NCI-H187 (cell line): ENCODE measurements at places on chromosomes 5 and 9.

GRCh38 chr5:103498800-103499551 lies 63.6 kb downstream of the NUDT12 start:
- no peak for DNase-seq

DNA sequence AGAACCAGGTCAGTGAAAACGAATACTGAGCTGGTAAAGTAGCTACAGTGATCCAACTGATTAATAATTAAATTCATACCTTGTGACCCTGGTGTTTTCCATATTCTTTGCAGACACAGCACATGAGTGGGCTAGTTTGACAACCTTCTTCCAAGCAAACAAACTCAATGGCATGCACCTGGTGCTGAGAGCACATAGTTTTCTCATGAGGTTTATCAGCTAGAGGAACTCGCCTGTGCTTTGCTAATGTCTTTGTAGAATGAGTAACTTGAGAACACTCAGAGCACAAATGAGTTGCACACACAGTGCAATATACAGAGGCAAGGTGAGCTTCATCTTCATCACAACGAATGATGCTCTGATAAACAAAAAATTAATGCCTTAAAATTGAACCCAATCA lies 12.6 kb downstream of the TRIM23 start:
- DNase-seq: peak; percentile 68

DNA sequence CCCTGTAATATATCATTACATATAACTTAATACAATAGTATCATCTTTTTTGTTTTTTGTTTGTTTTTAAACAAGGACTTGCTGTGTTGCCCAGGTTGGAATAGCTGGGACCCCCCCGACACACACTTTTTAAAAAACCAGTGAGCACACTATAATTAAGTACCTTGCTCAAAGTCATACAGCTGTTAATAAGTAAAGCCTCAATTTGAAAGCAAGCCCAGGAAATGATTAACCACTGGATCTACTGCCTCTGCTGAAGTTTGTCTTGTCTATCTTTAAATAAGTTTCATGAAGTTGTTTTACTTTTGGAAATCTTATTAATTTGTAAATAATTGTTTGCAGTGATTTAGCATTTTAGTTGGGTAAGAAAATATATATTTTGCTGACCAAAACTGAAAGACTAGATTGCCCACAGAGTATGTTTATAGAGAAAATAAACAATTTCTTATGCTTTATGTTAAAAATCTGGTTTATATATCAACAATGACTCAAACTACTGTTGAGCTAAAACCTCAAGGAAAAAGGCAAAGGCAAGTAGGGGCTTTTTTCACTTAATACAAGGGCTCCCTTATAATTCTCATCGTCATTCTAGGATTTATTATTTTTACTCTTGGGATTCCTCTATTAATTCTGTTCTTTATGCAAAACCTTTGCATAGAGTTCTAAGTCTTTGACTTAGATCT lies 5.8 kb upstream of the CARNMT1 start:
- DNase-seq: no peak

- no peak for DNase-seq
Measured at GRCh38 chr5:91018712-91019371, 364.3 kb downstream of the ARRDC3 start.

GRCh38 chr5:137758715-137759306 lies 4.6 kb upstream of the HNRNPA0 start:
- no peak for DNase-seq

- DNase-seq: no peak
Measured at GRCh38 chr5:167575330-167575729, 716.1 kb upstream of the WWC1 start.

DNA sequence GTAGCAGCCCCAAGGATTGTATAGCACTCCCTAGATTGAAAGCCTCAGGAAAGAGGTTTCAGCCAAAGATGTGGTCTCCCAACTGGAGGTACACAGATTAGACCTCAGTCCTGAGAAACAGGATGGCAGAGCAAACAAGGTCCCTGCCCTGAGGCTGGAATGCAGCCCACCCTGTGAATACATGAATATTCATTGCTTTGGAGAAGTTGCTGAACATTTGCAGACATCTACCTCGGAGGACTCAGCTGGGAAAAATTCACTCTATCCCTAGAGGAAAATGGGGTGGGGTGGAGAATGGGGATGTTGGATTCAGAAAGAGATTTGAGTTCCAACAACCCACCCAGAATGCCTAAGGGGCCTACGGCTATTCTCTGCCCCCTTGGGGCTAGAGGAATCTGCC lies 129.4 kb downstream of the SLIT3 start:
- DNase-seq: no peak

DNA sequence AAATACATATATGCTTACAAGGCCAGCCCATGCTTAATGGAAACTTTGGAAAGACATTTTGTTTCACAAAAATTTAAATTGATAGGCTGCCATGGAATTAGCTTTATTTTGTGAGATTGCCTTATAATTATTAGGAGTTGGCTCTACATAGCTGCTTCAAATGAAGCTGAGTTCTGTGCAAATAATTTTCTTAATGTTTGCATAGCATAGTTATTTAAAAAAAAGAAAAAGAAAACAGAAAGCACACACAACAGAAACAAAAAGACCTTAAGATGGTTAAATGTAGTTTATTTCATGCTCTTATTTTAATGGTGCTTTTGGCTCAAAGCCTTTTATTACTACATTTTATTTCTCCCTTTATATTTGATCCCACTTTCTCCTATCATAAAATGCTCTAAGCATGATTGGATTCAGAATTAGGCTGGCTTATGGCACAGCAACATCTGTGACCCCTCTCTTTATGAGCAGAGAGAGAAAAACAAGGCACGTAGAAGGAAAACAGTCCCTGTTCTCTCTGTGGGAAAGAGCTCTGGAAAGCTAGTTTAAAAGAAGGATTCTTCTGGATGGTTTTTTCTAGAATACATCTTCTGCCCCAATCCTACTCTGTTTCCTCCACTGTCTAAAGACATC lies 530.5 kb downstream of the NTRK2 start:
- no peak for DNase-seq

- no peak for DNase-seq
Measured at GRCh38 chr5:77957-78804, 13.8 kb upstream of the PLEKHG4B start.

DNA sequence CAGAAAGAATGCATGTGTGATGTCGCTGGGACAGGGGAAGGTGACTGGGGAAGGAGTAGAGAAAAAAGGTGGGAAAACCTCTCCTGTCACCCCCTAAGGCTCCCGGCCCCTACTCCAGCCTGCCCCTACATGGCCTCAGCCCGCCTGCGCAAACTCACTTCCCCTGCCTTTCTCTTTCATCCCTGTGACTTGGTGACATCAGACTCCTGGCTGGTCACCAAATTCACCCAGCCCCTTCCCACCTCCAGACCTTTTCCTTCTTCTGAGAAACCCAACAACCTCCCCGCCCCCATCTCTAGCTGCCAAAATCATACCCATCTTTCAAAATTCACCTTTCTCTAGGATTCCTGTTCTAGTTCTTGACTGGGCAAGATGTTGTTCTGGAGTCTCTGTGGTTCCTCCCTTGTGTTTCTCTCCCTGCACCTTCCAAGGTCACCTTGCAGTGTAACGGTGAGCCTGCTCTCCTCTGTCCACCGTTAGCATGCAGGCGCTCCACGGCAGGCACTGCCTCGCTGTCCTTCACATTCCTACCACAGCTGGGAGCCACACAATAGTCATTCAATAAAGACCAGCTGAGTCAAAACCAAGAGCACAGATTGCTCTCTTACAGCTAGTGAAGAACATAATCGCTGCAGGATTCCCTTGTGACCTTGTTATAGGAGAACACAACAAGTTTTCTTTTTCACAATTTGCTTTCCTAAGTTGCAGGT lies 134.5 kb downstream of the FANCC start:
- no peak for DNase-seq

DNA sequence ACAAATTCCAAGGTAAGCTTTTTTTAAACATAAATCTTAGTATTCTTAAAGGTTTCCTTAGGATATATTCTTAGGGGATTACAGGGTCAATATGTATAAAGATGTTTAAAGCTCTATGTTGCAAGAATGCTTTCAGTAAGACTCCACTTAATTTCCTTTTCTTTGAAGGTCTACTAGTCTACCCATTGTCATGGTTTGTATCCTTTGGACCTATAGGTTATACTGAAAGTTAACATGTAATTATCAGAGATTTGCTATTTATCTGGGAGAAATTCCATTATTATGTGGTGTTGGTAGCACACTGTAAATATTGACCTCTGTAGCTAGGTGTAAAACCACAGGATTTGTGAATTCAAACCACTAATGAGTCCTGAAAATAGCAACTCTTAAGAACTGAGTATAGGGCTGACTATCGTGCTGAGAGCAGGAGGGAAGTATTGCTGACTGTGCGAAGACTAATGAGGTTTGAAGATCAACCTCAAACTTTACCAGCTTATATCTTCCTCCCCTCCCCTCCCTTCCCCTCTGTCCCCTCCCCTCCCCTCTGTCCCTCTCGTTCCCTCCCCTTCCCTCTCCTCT lies 85.6 kb downstream of the GADD45G start:
- no peak for DNase-seq

GRCh38 chr9:100555471-100555870 lies 22.4 kb upstream of the CAVIN4 start:
- no peak for DNase-seq

DNA sequence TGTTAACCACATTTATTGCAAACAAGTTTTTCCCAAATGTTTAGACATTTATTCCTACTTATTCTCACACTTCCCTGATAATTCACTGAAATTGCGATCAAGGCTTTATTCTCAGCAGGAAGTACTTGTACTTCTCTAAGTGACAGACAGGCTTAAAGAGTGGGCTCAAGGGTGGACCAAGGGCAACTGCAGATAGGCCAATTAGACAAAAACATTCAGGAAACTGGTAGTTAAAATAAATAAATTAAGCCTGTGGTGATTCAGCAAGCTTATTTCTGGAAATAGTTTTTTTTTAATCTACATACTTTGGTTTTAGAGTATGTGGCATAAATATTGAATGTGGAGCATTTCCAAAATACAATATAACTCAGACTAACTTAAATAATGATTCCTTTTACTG lies 136.1 kb downstream of the UGCG start:
- no peak for DNase-seq

DNA sequence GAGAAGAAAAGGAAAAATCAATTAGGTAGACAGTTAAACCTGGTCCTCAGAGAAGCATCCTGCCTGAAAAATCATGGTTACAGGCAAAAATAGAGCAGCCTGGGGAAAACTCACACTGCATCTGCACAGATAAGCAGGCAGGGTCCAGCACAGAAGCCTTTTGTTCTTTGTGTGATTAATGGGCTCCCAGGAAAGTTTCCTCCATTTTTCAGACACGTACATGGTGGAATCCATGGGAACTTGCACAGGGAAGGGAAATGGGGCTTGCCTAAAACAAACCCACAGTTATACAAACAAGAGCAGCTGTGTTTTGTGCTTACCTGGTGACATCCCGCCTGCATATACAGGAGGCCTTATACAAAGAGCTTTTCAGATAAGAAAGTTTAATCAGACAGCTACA lies 243.9 kb upstream of the ATP10B start:
- DNase-seq: no peak

DNA sequence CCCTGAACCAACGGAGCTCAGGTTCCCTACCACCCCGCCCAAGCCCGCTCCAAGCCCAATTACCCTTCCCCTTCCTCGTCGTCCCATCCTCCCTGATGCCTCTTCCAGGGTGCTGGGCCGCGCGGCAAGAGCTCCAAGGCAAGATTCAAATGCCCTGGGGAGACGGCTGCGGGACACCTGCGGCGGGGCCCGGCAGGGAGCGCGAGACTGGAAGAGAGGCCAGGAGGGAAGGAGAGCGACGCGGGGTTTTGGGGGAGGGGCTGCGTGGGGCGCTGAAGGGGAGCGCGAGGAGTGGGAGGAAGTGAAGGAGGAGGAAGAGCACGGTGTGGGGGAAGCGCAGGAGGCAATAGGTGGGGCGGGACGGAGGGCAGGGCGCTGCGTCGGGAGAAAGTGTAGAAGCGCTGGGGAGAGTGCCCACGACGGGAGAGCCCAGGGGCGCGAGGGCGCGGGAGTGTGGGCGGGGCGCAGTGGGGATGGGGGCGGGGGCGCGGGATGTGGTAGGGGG lies 975 bp upstream of the NXNL2 start:
- DNase-seq: no peak

GRCh38 chr5:138649316-138649720 lies 74.1 kb upstream of the HSPA9 start:
- no peak for DNase-seq

- DNase-seq: no peak
Measured at GRCh38 chr5:139593716-139594319, 32.7 kb downstream of the UBE2D2 start.

DNA sequence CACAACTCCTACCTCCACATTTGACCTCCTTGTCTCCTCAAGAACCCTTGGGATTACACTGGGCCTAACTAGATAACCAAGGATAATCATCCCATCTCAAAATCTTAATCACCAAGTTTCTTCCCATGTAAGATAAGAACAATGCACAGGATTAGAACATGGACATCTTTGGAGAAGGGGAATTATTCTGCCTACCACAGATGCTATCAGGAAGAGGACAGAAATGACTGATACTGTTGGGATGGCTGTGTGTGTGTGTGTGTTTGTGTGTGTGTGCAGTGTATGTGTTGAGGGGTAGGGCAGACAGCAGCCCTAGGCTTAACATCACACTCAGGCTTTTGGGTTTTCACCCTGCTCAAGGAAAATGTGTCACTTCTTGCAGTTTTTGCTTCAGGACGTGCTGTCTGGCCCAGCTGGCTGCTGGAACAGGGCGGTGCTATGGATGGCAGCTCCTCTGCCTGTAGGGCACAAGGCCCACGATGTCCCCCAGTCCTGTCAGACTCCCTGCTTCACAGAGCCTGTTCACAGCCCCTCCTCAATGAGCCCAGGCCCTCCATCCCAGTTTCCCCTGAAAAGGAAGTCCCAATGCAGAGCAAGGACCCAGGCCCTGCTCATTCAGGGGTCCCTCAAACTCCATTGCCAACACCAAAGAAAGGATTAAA lies 7.7 kb downstream of the CA9 start:
- DNase-seq: no peak

GRCh38 chr9:122206118-122207046 lies 22.4 kb downstream of the LHX6 start:
- DNase-seq: no peak

GRCh38 chr5:128649192-128649591 lies 111.1 kb upstream of the FBN2 start:
- DNase-seq: no peak

- DNase-seq: no peak
Measured at GRCh38 chr5:4124221-4124970, 528.8 kb downstream of the IRX1 start.

- DNase-seq: no peak
Measured at GRCh38 chr5:78025540-78025939, 249.4 kb upstream of the TBCA start.

DNA sequence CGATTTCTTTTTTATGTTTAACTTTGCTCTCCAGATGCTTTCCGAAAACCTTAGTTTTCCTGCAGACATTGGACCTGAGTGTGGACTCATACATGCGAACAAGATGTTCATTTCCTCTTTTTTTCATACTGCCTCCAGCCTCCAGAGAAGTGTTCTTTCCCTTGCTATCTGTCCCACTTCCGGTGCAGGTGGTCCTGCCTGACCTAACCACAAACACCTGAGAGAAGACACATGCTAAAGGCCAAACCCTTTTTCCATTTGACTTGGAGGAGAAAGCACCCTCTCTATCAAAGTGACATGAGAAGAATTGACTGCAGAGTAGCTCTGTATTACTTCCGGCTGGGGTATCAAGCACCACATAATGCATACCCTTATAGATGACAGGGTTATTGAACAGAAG lies 334.0 kb downstream of the ARHGEF28 start:
- DNase-seq: no peak

- no peak for DNase-seq
Measured at GRCh38 chr5:121138495-121138907, 674.4 kb downstream of the PRR16 start.
